A549 treated with AZD2906 at 1 μM for 4 hours (cell line): ENCODE measurements at places on chromosomes 13 and 19. TPM values are rescaled to one million over a fixed set of nuclear protein-coding genes. Genes with fewer than 3 reads are reported as not detected.

Gene HCST
- 0.29 to 0.75 TPM (median 0.53 TPM) in 4 of 5 replicates, not detected in the other for total RNA-seq

Gene PGLYRP1
- not detected in 5 replicates for total RNA-seq

Gene C1QTNF9
- total RNA-seq: not detected in 5 replicates

Gene DHDH
- total RNA-seq: 0.87 to 1.6 TPM (median 1.3 TPM) in 5 replicates

Gene GAPDHS
- total RNA-seq: 0.08 to 0.14 TPM (median 0.10 TPM) in 5 replicates

Gene TPTE2
- not detected in 5 replicates for total RNA-seq

Gene NR1H2
- 63.9 to 82.3 TPM (median 79.4 TPM) in 5 replicates for total RNA-seq

Gene C19orf67
- total RNA-seq: not detected in 5 replicates

Gene ZNF177
- total RNA-seq: 0.30 to 0.76 TPM (median 0.55 TPM) in 5 replicates

Gene ERF
- 103 to 127 TPM (median 117 TPM) in 5 replicates for total RNA-seq

Gene ZNF486
- not detected in 5 replicates for total RNA-seq

Gene TMEM161A
- total RNA-seq: 20.3 to 25.7 TPM (median 23.5 TPM) in 5 replicates

Gene GZMM
- total RNA-seq: 0.29 to 0.47 TPM (median 0.32 TPM) in 4 of 5 replicates, not detected in the other

Gene ACP4
- not detected in 5 replicates for total RNA-seq

Gene TTC9B
- total RNA-seq: 0.20 to 0.61 TPM (median 0.49 TPM) in 5 replicates

Gene PTPRS
- total RNA-seq: 25.0 to 34.5 TPM (median 29.2 TPM) in 5 replicates

Gene GNG8
- total RNA-seq: not detected in 5 replicates

Gene CEACAM3
- total RNA-seq: not detected in 5 replicates

Gene DCT
- 0.01 TPM in 1 of 5 replicates, not detected in the others for total RNA-seq

Gene KLHL1
- total RNA-seq: not detected in 5 replicates

Gene SPINT2
- 232 to 335 TPM (median 321 TPM) in 5 replicates for total RNA-seq

Gene NLRP5
- 0.02 to 0.07 TPM (median 0.05 TPM) in 4 of 5 replicates, not detected in the other for total RNA-seq

Gene BORA
- total RNA-seq: 6.6 to 9.4 TPM (median 7.2 TPM) in 5 replicates

Gene ANKLE1
- 0.11 to 0.48 TPM (median 0.47 TPM) in 5 replicates for total RNA-seq

Gene DIS3
- total RNA-seq: 15.4 to 21.1 TPM (median 17.3 TPM) in 5 replicates

Gene RNF17
- total RNA-seq: not detected in 5 replicates

Gene IGSF23
- 0.36 to 0.67 TPM (median 0.42 TPM) in 5 replicates for total RNA-seq

Gene ZNF85
- total RNA-seq: 0.06 to 0.13 TPM (median 0.12 TPM) in 5 replicates

Gene GNA15
- total RNA-seq: 0.05 to 0.14 TPM (median 0.07 TPM) in 5 replicates

Gene APOC1
- 110 to 119 TPM (median 111 TPM) in 5 replicates for total RNA-seq

Gene GRIN3B
- total RNA-seq: 2.5 to 3.5 TPM (median 3.2 TPM) in 5 replicates

Gene ZNF793
- total RNA-seq: 0.01 to 0.08 TPM (median 0.03 TPM) in 5 replicates

Gene FAM124A
- 2.1 to 2.6 TPM (median 2.3 TPM) in 5 replicates for total RNA-seq

Gene ZNF8
- total RNA-seq: 0.79 to 1.3 TPM (median 0.93 TPM) in 5 replicates
